ENCODE measurements at places on chromosomes 5 and 9. TPM values are rescaled to one million over a fixed set of nuclear protein-coding genes. Genes with fewer than 3 reads are reported as not detected.

Gene FOXI1
- total RNA-seq: not detected

DNA sequence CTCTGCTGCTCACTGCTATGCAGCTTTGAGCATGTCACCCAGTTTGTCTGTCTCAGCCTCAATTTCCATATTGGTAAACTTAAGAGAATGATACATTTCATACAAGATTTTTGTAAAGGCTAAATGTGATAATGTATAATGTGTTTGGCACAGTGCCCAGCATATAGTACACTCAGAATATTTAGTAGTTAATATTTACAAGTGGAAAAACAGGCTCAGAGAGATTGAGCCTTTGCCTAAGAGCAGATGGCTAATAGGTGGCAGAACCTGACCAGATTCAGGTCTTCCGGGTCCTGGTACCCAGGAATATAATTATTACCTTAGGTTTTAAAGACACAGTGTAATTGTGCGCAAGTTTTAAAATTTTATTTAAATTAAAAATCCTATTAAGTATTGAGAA, 46.8 kb upstream of the KIAA1958 start:
- H3K27ac ChIP-seq: no peak overlapping the region
- no peak overlapping the region for H3K4me3 ChIP-seq
- no peak for DNase-seq
- no peaks in the 10 kb centered on the region for H3K27me3 ChIP-seq
- no peaks in the 10 kb centered on the region for H3K4me1 ChIP-seq
- no peaks in the 10 kb centered on the region for H3K36me3 ChIP-seq

- no peaks in the 10 kb centered on the region for H3K27me3 ChIP-seq
- no peak for DNase-seq
- H3K4me1 ChIP-seq: no peaks in the 10 kb centered on the region
- H3K36me3 ChIP-seq: no peaks in the 10 kb centered on the region
- H3K27ac ChIP-seq: no peak overlapping the region
These were observed 37.9 kb downstream of the FBXW11 start for GRCh38 chr5:171968531-171968930.

DNA sequence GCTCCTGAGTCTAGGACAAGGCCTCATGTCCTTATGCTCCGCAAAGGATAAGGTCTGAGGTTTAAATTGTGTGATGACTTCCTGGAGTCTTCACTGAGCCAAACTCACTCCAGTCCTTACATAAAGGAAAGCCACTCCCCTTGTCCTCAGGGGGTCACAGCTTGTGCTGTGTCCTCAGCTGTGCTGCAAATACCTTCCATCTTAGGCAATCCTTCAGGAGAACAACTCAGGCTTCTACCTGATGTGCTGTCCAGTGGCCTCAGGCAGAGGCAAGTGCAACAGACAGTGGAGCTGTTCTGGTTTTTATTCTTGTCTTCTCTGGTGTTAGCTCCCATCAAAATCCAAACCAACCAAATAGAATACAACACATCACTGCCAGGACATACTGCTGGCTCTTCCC, 151.5 kb downstream of the TAF11L14 start:
- no peaks in the 10 kb centered on the region for H3K27me3 ChIP-seq
- DNase-seq: no peak
- H3K27ac ChIP-seq: no peak overlapping the region
- no peaks in the 10 kb centered on the region for H3K36me3 ChIP-seq

DNA sequence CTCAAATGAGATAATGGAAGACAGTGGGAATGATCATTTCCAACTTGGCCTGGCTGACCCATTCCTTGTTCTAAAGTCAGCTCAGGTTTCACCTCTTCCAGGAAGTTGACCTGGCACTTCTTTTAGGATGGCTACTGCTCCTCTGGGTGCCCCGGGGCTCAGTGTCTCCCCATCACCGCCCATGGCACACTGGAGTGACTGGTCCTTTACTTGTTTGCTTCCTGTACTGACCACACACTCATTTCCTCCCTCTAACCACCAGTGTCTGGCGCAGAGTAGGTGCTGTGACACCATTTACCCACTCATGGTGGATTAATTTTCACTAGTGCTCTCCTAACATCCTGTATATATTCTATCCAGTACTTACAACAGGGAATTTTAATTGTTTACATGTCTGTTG, 183.5 kb downstream of the CDK5RAP2 start:
- H3K4me3 ChIP-seq: no peak overlapping the region
- peaks cover 43% of the 10 kb centered on the region for H3K4me1 ChIP-seq
- peaks cover 46% of the 10 kb centered on the region for H3K36me3 ChIP-seq
- no peaks in the 10 kb centered on the region for H3K27me3 ChIP-seq
- peak overlapping the region; percentile 14 for H3K27ac ChIP-seq

DNA sequence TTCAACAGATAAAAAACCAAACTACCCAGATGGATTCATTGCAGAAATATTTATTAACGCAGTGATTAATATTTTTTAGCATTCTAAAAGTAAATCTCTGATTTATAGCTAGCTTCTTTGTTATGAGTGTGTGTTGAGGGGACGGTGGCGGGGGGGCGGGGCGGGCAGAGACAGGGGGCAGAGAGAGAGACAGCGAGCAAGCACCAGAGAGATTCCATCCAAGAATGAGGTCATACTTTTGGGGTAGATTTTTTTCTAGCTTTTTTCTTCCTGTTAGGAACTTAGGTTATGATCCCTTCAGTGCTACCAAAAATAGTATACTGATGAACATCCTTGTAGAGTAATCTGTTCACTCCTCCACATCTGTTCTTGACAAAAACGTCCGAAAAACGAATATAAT, 500 bp upstream of the ZNF883 start:
- no peaks in the 10 kb centered on the region for H3K27me3 ChIP-seq
- no peaks in the 10 kb centered on the region for H3K4me1 ChIP-seq
- no peak for DNase-seq
- no peak overlapping the region for H3K27ac ChIP-seq

DNA sequence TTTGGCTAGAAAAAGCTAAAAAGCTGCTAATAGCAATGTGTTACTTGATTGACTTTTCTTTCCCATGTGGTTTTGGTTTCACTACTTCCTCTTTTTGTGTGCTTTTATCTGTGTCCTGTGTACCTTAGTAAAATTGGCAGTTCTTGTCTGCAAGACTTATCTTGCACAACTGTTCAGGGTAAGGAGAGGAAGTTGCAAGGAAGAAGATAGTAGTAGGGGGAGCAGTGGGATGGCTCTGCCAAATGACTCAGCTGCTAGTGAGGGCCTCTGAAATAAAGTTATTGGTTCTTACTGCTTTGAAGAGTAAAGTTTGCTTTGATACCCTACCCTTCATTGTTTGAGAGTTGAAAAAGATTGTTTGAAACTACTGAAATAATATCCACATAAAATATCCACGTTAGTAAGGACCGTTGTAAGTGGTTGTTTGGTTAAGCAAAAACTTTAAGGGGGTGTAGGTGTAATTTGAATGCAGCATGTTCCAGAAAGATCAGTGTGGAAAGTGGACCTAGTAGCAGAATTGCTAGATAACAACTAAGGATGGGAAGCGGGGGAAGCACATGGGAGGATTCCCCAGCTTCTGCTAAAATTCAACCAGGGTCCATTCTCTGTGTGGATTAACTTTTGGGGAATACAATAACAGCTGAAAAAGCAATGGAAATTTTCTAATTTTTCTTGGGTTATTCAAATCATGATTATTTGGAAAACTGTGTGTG, 123.5 kb downstream of the SCAMP1 start:
- H3K27me3 ChIP-seq: no peaks in the 10 kb centered on the region
- H3K36me3 ChIP-seq: peaks cover 16% of the 10 kb centered on the region
- peak overlapping the region; percentile 15 for H3K27ac ChIP-seq
- peaks cover 11% of the 10 kb centered on the region for H3K4me1 ChIP-seq
- no peak overlapping the region for H3K4me3 ChIP-seq
